ENCODE measurements at places on chromosomes 2 and 18.

DNA sequence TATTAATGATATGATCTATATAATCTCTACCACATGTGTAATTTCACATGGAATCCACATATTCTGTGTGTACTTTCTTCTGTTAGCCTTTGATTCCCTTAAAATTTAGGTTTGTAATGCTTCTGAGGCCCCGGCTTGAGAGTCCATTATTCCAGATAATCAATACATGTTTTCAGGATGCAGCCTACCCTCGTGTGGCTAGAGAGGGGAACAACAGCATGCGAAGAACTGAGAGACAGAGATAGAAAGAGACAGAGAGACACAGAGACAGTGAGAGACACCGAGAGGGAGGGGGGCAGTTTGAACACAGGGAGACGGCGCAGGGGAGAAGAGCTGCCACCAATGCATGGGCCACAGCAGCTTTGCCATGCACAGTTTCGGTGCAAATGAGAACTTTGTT, 185.4 kb downstream of the SNTG2 start:
- peak; percentile 14 for DNase-seq

DNA sequence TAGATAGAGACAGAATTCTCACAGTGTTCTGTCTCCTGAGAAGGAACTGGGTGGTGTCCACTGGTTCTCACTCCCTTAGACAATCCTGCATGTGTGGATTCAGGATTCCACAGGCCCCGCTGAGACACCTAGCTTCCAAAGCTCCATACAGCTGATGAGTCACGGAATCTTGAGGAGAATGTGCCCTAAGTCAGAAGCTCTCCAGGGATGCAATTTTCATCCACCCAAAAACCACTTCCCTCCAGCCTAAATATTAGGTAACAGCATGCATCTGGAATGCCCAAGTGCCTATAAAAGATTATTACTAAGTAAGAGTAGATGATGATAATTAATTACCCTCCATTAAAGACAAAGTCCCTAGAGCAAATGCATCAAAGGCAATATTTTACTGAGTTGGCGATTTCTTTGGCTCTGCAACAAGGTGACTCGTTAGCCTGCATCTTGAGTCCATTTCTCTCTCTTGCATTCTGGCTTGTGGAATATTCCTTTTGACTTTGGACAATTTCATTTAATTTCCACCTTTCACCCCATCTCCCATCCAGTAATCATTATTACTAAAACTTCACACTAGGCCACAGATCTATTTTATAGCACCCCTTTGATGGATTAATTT, 475.1 kb downstream of the TNS1 start:
- peak; percentile 85 for DNase-seq

DNA sequence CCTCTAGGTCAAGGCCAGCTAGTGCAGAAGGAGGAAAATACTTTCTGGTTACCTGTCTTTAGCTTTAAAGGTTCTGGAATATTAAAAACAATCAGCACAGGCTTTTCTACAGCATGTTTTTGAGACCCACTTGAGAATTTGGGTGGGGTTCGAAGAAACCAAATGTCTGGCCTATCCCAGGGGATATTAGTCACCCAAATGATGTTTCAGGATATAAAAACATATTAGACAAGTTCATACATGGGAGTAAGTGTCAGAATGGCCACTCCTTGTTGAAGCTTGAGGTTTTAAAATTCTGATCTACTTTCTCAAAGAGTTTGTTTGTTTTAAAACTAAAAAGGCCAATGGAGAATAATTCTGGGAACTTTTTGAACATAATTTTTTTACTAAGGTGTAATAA, 158.6 kb upstream of the DLX2 start:
- peak; percentile 55 for DNase-seq

- peak; percentile 98 for DNase-seq
Observed at GRCh38 chr2:238847841-238848690, at the start of gene TWIST2. Gene TWIST2 (plus strand): TSS chr2:238848085. CDS start chr2:238848216, 131 bp downstream.

- no peak for DNase-seq
Observed at GRCh38 chr18:72935744-72936143, 68.0 kb upstream of the NETO1 start.

DNA sequence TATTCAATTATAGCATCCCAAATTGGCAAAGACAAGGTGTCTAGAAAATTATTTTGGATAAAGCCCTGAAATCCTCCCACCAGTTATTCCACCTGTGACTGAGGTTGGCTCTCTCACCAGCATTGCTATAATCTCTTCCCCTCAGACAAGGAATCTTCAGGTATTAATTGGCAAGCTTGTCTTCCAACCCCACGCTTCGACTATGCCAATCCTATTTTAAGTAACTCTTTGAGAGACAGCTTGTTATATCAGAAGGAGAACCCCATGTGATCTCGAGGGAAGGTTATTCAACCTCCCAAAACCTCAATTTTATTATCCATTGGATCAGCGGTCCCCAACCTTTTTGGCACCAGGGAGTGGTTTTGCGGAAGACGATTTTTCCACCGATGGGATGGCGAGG, 54.5 kb upstream of the NEDD4L start:
- DNase-seq: no peak

DNA sequence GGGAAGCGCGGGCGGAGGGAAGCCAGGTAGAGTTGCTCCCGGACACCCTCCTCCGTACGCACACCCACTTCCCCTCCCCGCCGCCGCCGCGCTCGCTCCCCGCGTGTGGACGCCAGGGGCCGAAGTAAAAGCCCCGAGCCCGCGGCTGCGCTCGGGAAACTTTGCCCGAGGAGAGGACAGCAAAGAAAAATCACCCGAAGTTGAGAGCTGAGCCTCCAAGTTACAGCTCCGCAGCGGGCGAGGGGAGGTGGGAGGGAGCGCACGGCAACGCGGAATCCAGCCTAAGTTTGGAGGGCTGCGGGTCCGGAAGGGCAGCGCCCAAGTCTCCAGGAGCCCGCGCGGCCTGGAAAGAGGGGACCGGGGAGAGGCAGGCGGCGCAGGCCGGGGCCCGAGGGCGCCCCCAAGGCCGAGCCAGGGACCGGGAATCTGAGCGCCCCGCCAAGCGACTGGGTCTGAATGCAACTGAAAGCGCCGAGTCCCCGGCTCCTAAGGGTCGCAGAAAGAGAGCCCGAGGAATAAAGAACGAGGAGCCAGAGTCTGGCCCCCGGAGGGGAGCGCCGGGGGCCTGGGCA, 706 bp upstream of the BCL11A start:
- peak; percentile 48 for DNase-seq

DNA sequence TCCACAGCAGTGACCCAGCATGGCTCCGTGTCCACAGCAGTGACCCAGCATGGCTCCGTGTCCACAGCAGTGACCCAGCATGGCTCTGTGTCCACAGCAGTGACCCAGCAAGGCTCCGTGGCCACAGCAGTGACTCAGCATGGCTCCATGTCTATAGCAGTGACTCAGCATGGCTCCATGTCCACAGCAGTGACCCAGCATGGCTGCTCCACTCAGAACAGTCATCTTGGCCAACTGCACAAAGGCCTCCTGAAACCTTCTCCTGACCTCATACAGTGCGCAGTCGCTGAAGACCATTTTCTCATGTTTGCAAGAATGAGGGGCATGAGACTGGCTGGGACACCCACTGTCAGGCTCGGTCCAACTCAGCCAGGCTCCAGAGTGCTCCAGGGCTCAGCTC, 333.4 kb upstream of the RAB6C start:
- DNase-seq: no peak

- no peak for DNase-seq
Observed at GRCh38 chr2:207970147-207970825, 55.0 kb downstream of the PLEKHM3 start.

- DNase-seq: no peak
Observed at GRCh38 chr2:125516496-125517109, 1139.4 kb upstream of the GYPC start.

DNA sequence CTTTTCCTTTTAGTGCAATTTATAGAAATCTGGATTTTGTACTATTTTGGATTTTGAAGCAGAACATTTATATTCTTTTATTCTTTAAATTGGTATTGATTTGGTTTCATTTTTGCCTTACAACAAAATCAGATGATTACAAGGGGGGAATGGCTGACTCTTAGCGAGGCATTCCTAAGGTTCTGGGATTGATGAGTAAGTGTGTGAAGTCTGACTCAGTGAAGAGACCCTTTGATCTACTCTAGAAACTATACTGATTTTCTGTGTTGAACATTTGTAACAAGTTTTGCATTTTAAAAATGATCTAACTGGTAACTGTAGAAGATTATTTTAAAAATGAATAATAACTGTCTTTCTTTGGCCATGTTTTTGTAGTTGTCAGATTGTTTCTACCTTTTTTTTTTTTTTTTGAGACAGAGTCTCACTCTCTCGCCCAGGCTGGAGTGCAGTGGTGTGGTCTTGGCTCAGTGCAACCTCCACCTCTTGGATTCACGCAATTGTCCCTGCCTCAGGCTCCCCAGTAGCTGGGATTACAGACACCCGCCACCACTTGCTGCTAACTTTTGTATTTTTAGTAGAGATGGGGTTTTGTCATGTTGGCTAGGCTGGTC, 48.7 kb downstream of the TTC39C start:
- DNase-seq: peak; percentile 74

- DNase-seq: peak; percentile 98
Observed at GRCh38 chr18:22694954-22695353, 238.2 kb upstream of the RBBP8 start.

DNA sequence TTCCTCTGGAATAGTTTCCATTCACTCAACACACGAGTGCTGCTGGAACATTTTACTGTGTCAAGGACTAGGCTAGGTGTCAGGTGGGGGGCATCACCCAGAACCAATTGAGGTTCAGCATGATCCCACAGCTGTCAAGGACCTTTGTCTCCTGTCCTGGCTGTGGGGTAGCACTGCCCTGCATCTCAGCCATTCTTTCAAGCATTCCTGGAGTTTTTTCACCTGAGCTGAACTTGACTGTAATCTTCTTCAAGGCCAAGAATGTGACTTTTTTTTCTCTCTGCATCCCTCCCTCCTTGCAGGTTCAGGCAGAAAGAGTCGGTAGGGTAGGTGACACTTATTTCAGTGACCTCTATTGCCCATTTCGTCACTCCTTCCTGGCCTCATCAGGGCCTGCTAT, 3.5 kb downstream of the MAPK4 start:
- no peak for DNase-seq

- DNase-seq: no peak
Observed at GRCh38 chr2:13650586-13651180, 933.9 kb downstream of the TRIB2 start.

DNA sequence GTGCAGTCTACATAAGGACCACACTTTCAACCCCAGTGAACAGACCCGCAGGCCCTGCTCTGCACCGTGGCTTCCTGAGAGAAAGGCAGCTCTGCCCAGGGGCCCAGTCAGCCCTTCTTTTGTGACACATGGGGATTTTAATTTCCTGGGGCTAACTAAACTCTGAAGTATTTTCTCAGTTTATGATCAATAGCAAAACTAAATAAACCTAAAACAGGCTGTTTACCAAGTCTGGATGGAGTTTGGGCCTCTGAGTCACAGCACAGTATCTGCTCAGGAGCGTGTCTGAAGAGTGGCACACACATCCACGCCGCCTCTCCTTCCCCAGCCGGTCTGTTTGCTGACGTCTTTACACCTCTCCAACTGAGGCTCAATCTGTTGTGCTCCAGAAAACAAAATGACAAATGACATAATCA, 72.3 kb downstream of the LDLRAD4 start:
- DNase-seq: no peak

- DNase-seq: peak; percentile 95
Observed at GRCh38 chr2:69163109-69163508, 150.1 kb downstream of the ANTXR1 start.

GRCh38 chr2:210207929-210208328, 17.3 kb downstream of the ACADL start:
- no peak for DNase-seq

- no peak for DNase-seq
Observed at GRCh38 chr2:133993160-133993559, 260.7 kb upstream of the MGAT5 start.

- no peak for DNase-seq
Observed at GRCh38 chr2:23734416-23734815, 192.5 kb downstream of the ATAD2B start.

GRCh38 chr2:33518929-33519328, 42.5 kb downstream of the RASGRP3 start:
- no peak for DNase-seq

DNA sequence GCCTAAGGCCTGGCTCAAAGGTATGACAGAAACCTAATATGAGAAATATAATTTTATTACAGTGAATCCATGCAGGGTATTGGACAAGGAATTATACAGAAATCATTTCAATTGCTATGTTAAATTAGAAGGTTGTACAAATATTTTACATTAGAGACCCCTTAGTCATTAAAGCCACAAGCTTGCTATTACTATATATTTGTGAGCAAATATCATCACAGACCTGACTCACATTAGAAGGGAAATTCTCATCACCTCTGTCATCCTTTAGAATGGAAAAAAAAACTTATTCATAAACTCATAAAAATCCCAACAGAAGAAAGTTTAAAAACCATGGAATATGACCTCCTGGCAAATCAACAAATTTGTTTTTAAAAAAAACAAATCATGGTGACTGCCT, 277.9 kb downstream of the DCC start:
- peak; percentile 82 for DNase-seq
